GM23338 (cell line): ENCODE measurements at places on chromosomes 3 and 15. TPM values are rescaled to one million over a fixed set of nuclear protein-coding genes. Genes with fewer than 3 reads are reported as not detected.

CCNL1 gene
- 96.2 and 108 TPM in 2 replicates for polyA plus RNA-seq

DNA sequence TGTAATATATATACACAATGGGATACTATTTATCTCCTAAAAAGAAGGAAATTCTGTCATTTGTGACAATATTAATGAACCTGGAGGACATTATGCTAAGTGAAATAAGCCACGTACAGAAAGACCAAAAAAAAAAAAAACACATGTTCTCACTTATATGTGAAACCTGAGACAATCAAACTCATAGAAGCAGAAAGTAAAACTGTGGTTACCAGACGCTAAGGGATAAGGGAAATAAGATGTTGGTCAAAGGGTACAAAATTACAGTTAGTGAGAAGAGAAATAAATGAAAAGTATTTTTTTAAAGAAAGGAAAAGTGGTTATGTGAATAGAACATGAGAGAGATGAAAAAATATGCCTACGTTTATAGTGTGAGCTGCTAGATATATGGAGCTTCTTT is 101.1 kb downstream of the CPNE4 start:
- no peak overlapping the region for H3K4me3 ChIP-seq
- no peaks in the 10 kb centered on the region for H3K27me3 ChIP-seq
- no peaks in the 10 kb centered on the region for H3K36me3 ChIP-seq
- no peaks in the 10 kb centered on the region for H3K4me1 ChIP-seq

- H3K4me3 ChIP-seq: no peak overlapping the region
- H3K4me1 ChIP-seq: no peaks in the 10 kb centered on the region
- no peaks in the 10 kb centered on the region for H3K27me3 ChIP-seq
- no peaks in the 10 kb centered on the region for H3K36me3 ChIP-seq
- H3K27ac ChIP-seq: no peak overlapping the region
Observed at GRCh38 chr3:111519178-111519855, 22.7 kb upstream of the CD96 start.

DNA sequence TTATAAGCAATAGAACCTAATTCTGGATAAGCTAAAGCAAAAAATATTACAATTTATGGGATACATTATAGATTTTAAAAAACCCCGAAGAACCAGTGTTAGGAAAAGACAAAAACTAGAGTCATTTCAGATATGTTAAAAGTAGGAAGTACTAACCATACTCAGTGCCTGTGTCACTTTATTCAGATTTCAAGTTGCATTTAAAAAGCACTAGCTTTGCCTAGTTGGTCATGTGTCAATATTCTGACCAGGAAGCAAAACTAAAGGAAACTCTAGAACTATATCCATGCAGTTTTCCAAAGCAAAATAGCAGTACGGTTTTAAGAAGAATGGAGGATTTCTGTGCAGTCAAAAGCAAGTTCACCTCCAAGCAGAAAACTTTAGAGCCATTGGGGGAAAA is 88.4 kb downstream of the RAP2B start:
- no peaks in the 10 kb centered on the region for H3K27me3 ChIP-seq
- H3K36me3 ChIP-seq: no peaks in the 10 kb centered on the region
- H3K4me1 ChIP-seq: peaks cover 11% of the 10 kb centered on the region; the same call in 1 of the 2 replicates
- no peak overlapping the region for H3K27ac ChIP-seq

- no peaks in the 10 kb centered on the region for H3K27me3 ChIP-seq
- no peaks in the 10 kb centered on the region for H3K36me3 ChIP-seq
- H3K4me3 ChIP-seq: no peak overlapping the region
Observed at GRCh38 chr15:39102431-39102830, 478.4 kb upstream of the THBS1 start.
